ENCODE measurements at places on chromosomes 2 and 18. TPM values are rescaled to one million over a fixed set of nuclear protein-coding genes. Genes with fewer than 3 reads are reported as not detected.

ARHGEF4 gene
- not detected for total RNA-seq

EPB41L3 gene
- total RNA-seq: not detected

KCNE4 gene
- not detected for total RNA-seq

ASXL3 gene
- not detected for total RNA-seq

RNF144A gene
- 17.2 TPM for total RNA-seq

DNA sequence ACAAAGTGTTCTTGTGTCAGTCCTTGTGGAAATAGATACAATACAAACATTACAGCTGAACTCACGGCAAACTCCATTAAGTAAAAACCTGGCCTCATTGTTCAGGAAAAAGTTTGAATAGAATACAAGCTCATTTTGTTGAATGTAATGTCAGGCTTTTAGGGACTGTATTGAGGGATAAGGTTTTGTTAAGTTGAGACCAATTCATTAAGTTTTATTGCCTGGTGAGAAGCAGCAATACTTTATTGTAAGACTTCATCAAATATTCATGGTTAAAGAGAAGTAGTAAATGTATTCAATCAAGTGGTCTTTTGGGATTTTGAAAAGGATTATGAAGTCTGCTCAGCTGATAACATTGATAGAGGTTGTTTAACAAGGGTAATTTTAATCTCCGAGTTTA, 35.4 kb upstream of the METAP1D start:
- H3K4me3 ChIP-seq: no peak overlapping the region
- no peak overlapping the region for H3K27ac ChIP-seq
- no peaks in the 10 kb centered on the region for H3K27me3 ChIP-seq
- peaks cover 4% of the 10 kb centered on the region for H3K36me3 ChIP-seq
- DNase-seq: no peak

DNA sequence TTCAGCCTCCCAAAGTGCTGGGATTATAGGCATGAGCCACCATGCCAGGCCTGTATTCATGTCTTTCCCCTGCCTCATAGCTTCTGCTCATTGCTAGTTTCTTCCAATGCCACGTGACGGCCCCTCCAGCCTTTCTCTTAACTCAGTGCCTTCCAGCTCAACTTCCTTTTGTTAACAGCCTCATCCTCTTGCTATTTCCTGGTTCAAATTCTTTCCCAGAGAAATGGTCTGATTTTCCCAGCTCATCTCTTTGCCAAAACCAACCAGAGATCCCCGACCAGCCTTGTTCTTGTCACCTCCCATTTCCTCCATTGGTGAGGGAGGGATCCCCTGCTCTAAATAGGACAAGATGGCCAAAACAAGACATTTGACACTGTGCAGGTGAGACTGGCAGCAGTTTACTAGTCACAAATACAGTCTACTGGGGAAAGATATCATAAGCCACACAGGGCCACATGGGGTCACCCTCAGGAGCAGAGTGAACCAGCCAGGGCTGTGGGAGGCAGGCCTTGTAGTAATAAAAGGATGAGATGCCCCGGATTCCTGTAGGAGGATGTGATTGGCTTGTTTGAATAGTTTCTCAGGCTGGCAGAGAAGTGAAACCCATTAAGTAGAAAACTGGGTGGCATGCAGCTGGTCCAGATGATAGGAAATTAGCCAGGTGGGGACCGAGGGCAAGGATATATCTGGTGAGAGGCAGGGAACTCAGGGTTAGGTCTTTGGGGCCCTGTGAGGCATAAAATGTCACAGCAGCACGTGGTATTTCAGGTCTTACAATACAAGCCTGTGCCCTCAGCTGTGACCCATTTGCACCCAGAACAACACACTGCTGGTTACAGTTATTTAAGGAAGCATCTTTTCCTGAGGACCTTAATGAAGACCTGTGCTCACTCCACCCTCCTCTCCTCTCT, 6.4 kb downstream of the CD207 start:
- H3K27ac ChIP-seq: peak overlapping the region; percentile 89
- peaks cover 61% of the 10 kb centered on the region for H3K4me1 ChIP-seq
- no peaks in the 10 kb centered on the region for H3K27me3 ChIP-seq
- no peaks in the 10 kb centered on the region for H3K36me3 ChIP-seq

Measured in natural killer cell treated with Interleukin-12 subunit alpha and Interleukin-12 subunit beta and Interleukin-15 and Interleukin-18, amount 100 ng/mL, for 72 hours (primary cell).